ENCODE measurements at places on chromosomes 16 and 17. TPM values are rescaled to one million over a fixed set of nuclear protein-coding genes. Genes with fewer than 3 reads are reported as not detected.

DNA sequence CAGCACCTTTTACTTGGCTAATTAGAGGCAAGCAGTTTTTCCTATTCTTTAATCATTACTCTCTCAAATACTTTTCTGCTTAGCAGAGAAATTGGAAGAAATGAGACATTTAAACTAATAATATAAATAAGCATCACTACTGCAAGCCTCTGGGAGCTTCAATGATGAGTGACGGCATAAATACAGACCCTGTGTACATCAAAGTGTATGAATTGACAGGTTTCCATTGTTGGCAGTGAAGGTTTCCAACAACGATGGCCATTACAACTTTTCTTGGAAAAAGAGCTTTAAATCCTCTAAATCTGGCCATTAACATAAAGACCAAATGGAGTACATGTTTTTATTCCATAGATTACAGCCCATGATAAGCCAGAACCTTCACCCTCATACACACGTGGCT lies 39.4 kb upstream of the CACNG5 start:
- no peak for DNase-seq

Gene NPTX1
- total RNA-seq = 18.9 TPM

DNA sequence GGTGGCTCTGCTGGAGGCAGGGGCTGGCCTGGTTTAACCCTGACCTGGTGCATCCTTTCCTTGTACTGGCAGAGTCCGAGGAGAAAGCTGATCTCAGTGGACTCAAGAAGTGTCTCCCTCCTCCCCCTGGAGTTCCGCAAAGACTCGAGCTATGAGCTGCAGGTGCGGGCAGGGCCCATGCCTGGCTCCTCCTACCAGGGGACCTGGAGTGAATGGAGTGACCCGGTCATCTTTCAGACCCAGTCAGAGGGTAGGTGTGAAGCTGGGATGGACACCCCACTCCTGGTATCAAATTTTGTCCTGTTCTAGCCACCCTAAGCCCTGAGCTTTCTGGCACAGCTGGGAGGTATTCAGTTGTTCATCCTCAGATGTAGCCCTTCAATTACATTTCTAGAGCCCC lies 42.5 kb downstream of the IL21R start:
- no peak for DNase-seq

Gene BIRC5
- 114 TPM for total RNA-seq

GRCh38 chr16:77113835-77114234 lies 77.2 kb upstream of the MON1B start:
- no peak for DNase-seq

GRCh38 chr16:59773330-59773729 lies 1039.2 kb upstream of the GOT2 start:
- DNase-seq = no peak

GRCh38 chr17:73785496-73785895 lies 141.3 kb upstream of the SDK2 start:
- no peak for DNase-seq

GRCh38 chr17:17536702-17537101 lies 40.5 kb upstream of the RASD1 start:
- DNase-seq = no peak

DNA sequence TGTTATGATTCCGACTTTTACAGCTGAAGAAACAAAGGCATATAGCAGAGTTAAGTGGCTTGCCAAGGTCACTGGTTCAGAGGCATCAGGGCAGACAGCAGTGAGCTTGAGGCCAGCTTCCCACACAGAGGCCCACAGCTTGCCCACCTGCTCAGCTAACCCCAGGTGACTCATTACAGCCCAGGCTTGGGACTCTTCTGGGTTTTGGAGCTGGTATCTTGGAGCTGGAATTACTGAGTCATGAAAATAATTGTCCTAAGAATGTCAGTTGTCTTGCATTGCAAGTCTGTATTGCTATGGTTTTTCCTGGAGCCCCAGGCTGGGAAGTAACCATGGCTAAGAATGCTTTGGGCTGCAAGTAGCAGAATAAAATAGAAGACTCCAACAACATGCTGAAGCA lies 32.4 kb upstream of the IRX3 start:
- DNase-seq = no peak

GRCh38 chr17:79779084-79779529 lies 1.2 kb downstream of the CBX2 start:
- DNase-seq = no peak

- DNase-seq = no peak
Observed at GRCh38 chr17:79625706-79626105, 14.9 kb upstream of the RBFOX3 start.

Gene EPX
- not detected for total RNA-seq

DNA sequence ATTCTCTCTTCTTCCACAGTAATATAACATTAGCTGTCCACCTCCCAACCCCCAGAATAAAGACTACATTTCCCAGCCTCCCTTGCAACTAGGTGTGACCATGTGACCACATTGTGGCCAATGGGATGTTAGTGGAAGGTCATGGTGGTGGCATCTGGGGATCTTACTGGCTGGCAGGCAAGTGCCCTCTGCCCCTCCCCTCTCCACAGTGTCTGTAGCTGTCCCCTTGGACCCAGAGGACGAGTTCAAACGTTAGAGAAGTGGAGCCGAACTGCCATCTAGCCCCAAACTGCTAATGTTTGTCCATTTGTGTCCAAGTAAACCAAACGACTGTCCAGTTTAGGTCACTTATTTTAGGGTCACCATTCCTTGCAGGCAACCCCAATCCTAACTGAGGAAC lies 26.6 kb upstream of the KCNG4 start:
- peak; percentile 29 for DNase-seq

DNA sequence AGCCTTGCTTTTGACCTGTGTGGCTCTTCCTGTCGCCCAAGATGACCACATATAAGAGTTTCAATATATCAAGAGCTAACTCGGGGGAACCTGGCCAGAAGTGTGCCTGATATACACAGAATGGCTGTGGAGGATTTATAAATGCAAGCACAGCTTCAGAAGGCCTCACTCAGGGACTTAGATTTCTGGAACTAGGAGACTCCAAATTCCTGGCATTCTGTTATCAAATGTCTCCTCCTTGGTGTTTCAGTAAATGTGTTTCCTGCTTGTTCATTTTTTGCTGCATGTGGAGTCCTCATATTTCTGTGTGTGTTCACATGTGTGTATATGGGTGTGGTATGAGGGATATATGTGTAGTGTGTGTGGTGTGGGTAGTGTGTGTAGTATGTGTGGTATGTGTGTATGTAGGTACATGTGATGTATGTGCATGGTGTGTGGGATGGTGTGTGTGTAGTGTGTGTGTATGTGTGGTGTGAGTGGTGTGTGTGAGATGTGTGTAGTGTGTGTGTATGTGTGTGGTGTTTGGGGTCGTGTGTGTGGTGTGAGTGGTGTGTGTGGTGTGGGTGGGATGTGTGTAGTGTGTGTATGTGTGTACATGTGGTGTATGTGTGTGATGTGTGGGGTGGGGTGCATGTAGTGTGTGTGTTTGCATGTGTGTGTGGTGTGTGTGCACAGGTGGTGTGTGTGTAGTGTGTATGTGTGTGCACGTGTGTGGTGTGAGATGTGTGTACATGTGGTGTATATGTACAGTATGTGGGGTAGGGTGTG lies 981 bp upstream of the CD300H start:
- no peak for DNase-seq

DNA sequence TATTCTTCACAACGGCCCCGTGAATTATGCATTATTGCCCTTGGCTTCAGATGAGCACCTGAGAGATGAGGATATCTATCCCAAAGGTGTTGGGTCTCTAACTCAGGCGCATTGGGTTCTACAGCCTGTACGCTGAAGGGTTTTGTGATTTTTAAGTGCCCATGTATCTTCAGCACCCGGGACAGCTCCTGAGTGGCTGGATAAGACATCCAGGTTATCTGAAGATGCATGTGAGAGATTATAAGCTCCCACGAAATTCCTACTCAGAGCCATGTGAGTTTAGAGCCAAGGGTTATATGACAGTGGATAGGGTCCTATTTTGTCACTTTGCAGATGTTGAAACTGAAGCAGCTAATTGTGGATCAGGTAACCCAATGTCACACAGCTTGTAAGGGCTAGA lies 612.3 kb upstream of the EEF2KMT start:
- DNase-seq = no peak

DNA sequence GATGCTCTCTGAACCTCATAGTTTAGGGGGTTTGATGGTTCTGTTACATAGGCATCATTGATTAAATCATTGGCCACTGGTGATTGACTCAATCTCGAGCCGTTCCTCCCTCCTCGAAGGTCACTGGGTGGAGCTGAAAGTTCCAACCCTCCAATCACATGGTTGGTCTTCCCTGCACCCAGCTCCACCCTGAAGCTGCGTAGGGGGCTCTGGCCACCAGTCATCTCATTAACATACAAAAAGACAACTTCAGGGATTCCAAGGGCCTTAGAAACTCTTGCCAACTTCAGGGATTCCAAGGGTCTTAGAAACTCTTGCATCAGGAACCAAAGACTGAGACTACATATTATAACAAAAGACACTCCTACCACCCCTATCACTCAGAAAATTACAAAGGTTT lies 306.5 kb upstream of the TNRC6C start:
- no peak for DNase-seq

DNA sequence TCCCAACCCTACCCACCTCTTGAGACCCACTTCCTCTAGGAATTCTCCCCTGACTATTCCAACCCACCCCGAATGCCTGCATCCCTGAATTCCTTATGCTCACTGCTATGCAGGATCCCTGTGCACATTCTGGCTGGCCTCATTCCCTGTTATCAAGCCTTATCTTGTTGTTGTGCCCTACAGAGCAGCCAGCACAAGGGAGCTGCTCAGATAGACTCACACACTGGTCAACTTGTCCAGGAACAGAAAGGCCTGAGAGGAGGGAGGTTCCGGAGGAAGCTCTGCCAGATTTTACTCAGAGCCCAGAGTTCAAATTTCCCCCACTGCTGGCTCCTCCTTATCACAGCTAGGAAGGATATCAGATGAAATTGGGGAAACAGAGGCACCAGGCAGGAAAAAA lies 24.8 kb upstream of the MYO18A start:
- DNase-seq = no peak

- DNase-seq = no peak
Observed at GRCh38 chr17:80485846-80486245, 9.4 kb upstream of the NPTX1 start.

GRCh38 chr16:68126395-68126794 lies 41.2 kb downstream of the NFATC3 start:
- no peak for DNase-seq

- DNase-seq = no peak
Observed at GRCh38 chr17:80349151-80349651, 65.8 kb upstream of the ENDOV start.

Gene SRP68
- total RNA-seq = 85.1 TPM

Gene MYADML2
- not detected for total RNA-seq

DNA sequence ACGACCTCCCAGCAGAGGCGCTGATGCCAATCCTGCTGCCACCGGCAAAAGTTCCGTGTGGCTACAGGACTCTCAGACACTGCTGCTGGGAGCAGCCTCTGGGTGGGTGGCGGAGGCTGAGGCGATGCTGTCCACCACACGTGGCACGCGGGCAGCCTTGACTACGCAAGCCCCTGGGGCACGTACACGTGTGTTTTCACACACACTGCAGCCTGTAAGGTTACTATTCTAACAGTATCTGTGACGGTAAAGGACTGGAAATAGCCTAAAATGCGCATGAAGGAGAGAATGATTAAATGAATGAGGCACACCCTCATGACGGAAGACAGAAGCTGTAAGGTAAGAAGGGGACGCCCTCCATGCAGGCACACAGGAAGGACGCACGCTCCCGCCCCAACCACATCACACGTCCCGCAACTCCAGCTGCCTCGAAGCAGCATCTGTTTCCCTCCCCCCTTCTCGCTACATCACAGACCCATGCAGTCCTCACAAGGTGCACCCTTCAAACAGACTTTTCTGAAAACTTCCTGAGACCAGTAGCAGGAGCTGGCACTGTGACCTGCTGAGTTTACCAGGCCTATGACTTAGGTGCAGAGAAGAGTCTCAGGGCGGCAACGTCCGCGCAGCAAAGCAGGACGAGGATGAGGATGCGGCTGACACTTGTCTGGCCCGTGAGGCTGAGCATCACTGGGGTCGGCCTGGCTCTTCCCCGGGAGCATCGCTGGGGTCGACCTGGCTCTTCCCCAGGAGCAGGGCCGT lies 28.7 kb upstream of the FASN start:
- peak; percentile 92 for DNase-seq

Gene TNFRSF12A
- 4.2 TPM for total RNA-seq

Gene FBXO39
- total RNA-seq = 1.5 TPM

Gene ACSM5
- not detected for total RNA-seq

GRCh38 chr16:75138233-75138632 lies 10.1 kb upstream of the ZFP1 start:
- no peak for DNase-seq

Gene SCNN1B
- not detected for total RNA-seq

Gene CFAP97D1
- total RNA-seq = not detected

Gene CSH1
- not detected for total RNA-seq

Gene LITAF
- 79.4 TPM for total RNA-seq

DNA sequence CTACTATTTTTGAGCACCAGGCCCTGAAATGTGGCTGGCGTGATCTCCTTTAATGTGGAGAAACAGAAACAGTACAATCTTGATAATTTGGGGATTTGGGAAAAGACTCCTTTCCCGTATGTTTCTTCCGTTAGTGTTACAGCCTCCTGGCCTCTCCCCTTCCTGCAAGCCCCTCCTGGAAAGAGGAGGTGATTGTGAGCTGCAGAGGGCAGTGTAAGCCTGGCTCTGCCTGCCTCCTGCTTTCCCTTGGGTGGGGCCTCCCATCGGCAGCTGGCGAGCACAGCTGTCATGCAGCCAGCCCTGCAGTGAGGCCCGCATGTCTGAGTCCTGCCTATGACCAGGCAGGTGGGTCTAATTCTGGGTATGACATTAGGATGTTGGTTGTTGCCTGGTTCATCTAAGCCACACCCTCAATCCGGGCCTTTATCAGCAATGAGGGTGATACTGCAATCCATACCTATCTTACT lies 48.7 kb upstream of the WSB1 start:
- peak; percentile 62 for DNase-seq

Gene SDF2
- 51.7 TPM for total RNA-seq

Gene ATAD5
- 33.5 TPM for total RNA-seq

DNA sequence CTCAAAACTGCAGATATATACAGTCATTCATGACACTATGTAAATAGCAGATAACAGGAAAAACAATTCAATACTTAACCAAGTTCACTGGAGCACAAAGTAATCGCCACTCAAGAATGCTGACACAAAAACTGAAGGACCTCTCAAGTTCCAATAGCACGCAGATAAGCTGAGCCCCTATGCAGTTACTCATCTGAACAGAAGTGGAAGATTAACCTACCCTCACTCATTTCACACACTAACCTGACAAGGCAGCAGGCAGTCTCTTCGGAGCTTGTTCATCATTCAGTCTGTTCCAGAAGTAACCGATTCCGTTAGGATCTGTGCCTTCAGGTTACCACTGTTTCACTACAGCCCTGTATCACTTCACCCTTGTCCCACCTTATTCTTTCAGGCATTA lies 6.0 kb downstream of the HELZ start:
- DNase-seq = no peak

- DNase-seq = no peak
Observed at GRCh38 chr17:4001048-4001590, 36.9 kb upstream of the ATP2A3 start.

- DNase-seq = no peak
Observed at GRCh38 chr16:85929259-85929721, 30.3 kb downstream of the IRF8 start.

Gene CNGB1
- not detected for total RNA-seq
